Fibroblast of pulmonary artery (primary cell): ENCODE measurements at places on chromosomes 16 and 17.

DNA sequence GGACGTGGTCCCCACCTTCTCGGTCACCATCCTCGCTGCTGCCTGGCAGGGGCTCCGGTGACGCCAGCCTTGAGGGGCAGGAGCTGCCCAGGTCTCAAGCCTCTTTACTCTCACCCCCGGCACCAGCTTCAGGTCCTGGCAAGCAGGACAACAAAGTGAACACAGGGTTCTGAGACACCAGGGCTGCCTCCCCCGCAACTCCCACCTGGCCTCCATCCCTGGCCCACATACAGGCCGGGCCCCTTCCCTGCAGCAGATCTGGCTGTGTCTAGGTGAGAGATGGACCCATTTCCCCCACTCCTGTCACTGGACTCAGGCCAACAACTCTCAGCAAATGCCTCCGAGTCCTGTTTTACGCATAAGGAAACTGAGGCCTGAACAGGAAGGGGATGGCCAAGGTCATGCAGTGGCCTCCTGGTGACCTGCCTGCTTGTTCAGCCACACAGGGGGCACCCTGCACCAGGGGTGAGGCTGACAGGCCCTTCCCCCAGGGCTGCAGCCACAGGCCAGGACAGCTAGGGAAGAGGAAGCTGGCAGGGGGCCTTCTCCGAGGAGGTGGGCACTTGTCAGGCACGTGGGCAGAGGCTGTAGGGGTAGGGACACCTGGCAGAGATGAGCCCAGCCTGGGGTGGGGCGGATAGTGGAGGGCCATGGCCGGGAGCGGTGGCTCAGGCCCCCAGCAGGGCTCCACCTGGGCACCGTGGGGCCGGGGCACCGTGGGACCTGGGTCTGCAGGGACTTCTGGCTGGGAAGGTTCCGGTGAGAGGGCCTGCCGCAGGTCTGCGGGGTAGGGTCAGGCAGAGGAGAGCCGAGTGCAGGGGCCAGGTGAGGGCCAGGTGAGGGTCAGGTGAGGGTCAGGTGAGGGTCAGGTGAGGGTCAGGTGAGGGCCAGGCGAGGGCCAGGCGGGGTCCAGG lies 46.7 kb upstream of the PVALEF start:
- no peak for DNase-seq

DNA sequence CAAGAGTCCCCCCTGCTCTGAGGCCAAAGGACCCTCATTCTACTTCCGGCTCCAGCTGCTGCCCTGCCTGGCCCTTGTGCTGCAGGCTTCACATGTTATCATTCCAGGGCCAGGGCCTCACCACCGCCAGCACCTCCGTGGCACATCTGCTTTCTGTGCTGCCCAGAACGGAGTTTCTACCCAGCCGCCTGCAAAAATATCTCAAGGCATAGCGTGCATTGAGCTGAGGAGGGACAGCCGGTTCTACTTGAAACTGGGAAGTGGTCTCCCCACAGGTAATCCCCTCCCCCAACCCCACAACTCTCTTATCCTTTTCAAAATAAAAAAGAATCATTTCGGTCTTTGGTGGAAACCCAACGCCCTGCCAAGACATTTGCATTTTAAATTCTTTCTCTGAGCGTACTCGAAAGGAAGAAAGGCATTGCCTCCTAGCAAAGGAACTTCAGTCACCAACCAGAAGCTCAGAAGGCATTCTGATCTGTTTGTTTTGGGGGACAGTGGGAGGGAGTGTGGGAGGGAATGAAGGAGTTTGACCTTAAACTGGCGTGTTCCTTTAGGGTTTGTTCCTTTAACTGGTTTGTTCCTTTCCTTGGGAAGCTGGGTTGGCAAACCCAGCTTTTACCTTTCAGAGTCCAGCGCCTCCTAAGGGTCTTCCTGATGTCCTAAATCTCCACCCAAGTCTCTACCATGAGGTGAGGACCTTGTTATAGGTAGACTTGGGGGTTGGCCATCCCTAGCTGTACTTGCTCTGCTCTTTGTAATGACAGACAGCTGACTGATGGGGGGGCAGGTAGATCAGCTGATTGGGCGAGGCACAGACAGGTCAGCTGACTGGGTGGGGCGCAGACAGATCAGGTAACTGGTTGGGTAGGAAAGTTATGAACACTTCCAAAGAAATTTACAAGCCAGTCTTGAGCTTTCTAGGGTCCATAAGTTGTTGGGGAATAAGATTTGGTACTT lies 33.4 kb upstream of the PIK3R6 start:
- no peak for DNase-seq

- no peak for DNase-seq
Measured at GRCh38 chr16:88010343-88010967, 59.2 kb downstream of the BANP start.

DNA sequence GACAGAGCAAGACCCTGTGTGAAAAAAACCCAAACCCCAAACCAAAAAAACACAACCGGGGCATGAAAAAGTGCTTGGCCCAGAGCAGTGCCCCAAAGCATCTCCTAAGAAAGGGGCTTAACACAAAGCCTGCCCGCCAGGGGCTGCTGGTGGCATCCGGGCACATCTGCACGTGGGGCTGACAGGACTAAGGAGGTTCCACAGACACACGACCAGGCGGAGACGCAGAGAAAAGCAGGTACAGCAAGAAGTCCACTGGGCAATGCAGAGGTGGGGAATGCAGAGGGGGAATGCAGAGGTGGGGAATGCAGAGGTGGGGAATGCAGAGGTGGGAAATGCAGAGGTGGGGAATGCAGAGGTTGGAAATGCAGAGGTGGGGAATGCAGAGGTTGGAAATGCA lies 109.2 kb downstream of the ZNF778 start:
- DNase-seq, result no peak

GRCh38 chr17:50890675-50891516 lies 24.7 kb upstream of the TOB1 start:
- DNase-seq, result no peak
